H9 (cell line): ENCODE measurements at places on chromosomes 1 and 21.

GRCh38 chr1:155309423-155310021 is 856 bp downstream of the FDPS start:
- DNase-seq, result no peak

DNA sequence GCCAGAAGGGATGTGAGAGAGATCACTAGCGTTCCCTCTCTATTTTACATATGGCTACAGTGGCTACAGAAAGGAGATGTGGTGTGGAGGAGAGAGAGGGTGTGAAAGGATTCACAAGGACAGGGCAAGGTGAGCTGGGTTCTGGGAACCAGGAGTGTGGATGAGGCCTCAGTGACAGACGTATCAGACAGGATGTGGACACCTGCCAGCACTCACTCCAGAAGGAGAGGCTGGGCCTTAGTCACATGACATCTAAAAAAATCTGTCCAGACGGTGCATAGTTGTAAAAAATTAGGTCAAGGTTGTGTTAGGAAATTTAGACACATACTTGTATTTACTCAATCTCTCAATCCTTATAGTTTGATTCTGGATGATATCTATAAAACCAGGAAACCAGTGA is 10.6 kb downstream of the TRIM67 start:
- DNase-seq, result no peak

- no peak for DNase-seq
Measured at GRCh38 chr1:235841938-235842545, 24.7 kb downstream of the LYST start.

DNA sequence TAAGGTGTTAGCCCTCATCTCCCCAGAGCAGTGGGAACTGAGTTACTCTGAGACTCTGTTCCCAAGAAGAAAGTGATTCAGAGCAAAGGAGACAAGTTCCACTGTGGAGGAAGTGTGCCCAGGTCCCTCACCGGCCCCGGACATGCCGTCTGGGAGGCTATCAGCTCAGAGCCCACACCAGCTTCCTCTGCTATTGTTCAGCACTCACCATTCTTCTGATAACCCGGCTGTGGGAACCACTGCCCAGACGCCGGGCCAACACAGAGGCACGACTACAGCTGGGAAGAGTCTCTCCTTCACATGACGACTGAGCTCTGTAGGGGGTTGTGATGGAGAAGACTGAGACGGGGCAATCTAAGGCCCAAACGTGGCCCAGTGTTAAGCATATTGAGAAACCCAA is 34.2 kb upstream of the GJA5 start:
- no peak for DNase-seq

DNA sequence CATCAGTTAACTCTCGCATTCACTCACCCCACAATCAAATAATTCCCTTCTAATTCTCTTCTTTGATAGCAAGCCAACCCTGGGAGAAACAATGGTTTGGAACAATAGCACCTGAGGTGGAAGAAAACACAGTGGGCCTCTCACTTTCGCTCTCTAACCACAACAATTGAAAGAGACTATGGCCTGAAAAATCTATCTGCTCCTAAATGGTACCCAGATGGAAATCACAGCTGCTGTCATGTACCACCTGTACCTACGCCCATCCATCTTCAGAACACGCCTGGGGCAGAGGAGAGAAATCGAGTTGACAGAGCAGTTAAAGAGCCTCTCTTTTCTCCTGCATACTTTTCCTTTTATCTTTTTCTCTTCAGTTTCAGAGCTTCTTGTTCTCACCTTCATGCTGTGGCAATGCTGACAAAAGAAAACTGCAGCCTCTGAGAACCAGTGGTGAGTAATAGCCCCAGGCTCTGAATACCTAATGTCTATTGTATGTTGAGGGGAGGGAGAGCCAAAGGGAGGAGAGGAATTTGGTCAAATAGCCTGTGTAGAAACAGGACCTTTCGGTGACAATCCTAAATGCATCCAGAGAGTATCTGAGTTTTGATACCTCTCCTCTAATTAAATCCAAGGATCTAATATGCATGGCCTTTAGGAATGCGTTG is 57.7 kb downstream of the ZC3H11B start:
- DNase-seq, result peak; percentile 73

GRCh38 chr1:91741301-91741700 is 144.7 kb downstream of the TGFBR3 start:
- no peak for DNase-seq

- DNase-seq, result no peak
Measured at GRCh38 chr1:68213843-68214242, 18.5 kb downstream of the WLS start.

DNA sequence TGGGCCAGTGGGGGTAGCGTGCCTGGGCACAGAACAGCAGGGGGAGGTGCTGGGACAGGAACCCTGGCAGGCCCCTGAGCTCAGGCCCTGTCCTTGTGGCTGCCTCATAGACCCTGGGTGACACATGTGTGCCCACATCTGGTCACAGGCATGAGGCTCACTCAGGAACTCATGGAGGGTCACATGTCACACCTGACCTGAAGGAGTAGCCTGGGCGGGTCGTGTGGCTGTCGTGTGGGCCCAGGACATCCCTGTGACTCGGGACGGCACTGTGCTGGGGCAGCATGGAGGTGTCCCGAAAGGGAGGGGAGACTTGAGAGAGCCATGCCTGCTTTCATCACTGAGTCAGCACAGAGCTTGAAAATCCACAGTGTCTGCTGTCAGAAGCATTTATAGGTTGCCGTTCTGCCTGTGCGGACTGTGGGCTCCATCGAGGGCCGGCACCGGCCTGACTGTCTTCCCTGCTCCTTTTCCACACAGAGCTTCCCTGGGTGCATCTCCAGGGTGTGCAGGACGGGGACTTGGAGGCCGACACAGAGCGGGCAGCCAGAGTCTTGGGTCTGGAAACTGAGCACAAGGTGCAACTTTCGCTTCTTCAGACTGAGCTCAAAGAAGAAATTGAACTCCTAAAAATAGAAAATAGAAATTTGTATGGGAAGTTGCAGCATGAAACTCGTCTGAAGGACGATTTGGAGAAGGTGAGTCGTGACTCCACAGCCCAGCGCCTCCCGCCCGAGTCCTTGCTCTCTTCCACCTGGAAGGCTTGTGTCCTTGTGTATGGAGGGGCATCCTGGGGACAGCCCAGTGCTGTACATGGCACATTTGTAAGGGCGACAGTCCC is 32.8 kb downstream of the PCNT start:
- DNase-seq, result no peak

DNA sequence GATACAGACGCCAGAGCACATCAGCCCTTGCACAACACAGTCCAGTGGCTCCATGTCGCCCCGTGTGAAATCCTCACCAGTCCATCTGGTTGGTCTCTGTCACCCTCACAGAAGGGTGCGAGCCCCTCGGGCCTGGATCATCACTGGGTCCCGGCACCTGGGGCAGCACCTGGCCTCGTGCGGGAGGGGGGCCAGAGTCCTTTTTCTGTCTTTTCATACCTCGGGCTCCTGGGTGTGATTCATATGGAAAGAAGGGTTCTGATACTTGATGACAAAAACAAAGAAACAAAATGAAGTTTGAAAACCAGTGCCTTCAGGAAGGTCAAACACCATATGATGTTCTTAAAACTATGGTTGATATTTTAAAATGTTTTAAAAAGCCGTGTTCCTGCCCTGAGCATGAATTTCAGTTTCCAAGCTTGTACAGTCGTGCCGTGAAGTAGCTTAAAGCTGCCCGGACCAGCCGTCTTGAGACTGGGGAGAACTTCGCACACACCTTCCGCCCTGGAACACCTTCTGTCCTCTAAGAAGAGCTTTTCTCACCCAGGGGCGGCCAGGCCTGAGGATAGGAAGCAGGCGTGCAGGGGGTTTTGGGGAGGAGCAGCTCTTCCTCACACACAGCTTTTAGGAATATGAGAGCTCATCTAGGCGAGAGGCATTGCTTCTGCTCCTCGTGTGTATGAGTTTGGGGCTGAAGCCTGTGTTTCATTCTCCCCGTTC is 35.2 kb downstream of the SLC37A1 start:
- DNase-seq, result no peak

- DNase-seq, result no peak
Measured at GRCh38 chr1:115107516-115108260, 18.4 kb upstream of the TSPAN2 start.

DNA sequence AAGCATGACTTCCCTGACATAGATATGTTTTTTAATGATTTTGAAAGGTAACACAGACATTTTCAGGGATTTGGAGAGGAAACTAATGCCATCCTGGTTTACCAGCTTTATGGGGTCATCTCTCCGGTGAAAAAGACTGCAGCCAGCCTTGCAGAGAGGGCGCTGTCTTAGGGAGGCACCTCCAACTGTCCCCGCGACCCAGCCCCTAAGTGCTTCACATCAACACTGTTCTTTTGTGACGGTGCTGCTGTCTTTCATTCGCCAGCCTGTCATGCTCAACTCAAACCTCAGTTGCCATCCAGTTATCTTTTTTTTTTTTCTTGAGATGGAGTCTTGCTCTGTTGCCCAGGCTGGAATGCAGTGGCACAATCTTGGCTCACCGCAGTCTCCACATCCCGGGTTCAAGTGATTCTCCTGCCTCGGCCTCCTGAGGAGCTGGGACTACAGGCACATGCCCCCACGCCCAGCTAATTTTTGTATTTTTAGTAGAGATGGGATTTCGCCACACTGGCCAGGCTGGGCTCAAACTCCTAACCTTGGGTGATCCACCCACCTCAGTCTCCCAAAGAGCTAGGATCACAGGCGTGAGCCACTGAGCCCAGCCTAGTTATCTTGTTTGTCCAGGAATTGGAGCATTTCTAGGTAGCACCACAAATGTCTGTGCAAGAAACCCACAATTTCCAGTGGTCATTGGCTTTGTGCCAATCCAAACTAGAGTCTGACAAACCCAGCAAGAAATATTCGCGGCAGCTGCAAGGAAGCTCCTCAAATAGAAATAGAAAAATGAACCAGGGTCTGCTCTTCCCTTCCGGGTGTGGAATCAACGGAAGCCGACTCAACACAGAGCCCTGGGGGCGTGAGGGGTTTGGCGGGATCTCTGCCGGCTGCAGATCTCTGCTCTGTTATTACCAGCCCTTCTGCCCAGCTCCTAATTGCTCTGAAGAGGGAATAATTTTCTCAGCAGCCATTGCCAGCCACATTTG is 24.2 kb downstream of the PDE9A start:
- DNase-seq, result no peak

GRCh38 chr1:236536540-236536939 is 12.8 kb downstream of the LGALS8 start:
- DNase-seq, result peak; percentile 44

- no peak for DNase-seq
Measured at GRCh38 chr1:177274687-177275211, 104.0 kb downstream of the BRINP2 start.

- DNase-seq, result no peak
Measured at GRCh38 chr1:56644064-56644918, 823 bp upstream of the PRKAA2 start.

DNA sequence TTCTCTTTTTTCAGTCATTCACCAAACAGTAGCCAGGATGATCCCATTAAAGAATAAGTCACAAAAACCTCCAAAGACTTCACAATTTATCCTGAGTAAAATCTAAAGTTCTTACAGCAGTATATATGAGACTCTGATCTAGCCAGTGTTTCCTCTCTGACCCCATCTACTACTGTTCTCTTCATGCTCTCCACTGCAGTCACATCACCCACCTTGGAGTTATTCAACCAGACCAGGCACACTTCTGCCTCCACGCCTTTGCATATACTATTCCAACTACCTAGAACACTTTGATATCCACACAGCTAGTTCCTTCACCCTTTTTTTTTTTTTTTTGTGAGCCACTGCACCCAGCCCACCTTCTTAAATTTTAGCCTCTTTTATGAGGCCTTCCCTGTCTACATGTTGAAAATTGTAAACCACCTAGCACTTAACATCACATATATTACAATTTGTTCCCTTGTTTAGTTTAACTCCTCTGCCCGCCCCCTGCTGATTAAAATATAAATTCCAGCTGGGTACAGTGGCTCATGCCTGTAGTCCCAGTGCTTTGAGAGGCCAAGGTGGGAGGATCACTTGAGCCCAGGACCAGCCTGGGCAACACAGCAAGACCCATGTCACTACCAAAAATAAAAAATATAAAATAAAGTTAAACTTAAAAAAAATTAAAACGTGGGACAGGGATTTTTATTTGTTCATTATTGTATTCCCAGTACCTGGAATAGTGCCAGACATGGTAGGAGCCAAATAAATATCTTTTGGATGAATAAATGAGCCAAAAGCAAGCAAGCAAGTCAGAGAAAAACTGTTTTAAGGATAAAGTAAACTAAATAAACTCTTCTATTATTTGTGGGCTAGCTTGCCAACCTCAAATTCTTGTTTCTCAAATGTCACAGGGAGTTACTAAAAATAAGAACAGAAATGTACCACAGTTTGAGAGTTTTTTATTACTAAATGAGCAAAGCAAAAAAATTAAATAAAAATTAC is 35.2 kb upstream of the MUTYH start:
- DNase-seq, result no peak

DNA sequence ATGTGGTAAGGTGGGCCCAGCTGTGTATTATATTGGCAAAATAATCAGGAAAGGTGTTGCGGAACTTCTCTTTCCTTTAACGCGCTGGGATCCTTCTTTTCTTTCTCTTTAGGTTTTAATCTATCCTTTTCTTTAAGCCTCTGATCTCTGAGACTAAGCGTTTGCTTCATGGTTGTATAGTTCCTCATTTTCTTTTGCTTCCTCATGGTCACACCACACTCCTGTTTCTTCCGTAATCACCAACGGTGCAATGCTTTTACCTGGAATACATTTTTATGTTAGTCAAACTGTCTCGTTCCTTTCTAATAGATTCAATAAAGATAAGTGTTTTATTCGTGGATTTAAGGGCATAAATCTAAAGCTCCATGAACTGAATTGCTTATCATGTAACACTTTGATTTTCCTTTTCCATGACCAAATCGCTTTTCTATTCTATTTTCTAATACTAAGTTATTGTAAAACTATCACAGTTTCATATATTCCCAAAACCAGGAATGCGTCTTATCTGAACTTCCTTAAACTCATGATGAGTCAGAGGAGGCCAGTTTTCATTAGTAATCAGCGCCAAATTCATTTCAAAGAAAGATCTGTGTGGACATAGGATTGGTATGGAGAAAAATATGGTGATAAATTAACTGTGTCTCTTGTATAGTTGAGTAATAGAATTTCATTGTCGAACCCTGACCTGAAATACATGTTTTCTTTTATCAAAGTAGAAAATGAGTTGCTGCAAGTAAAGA is 12.2 kb downstream of the SDCCAG8 start:
- DNase-seq, result no peak

- no peak for DNase-seq
Measured at GRCh38 chr1:173507205-173507846, 30.2 kb downstream of the PRDX6 start.

GRCh38 chr1:179126338-179127060 is 44.6 kb downstream of the TOR3A start:
- no peak for DNase-seq
